GM18507 (cell line): ENCODE measurements at places on chromosomes 6 and 20.

DNA sequence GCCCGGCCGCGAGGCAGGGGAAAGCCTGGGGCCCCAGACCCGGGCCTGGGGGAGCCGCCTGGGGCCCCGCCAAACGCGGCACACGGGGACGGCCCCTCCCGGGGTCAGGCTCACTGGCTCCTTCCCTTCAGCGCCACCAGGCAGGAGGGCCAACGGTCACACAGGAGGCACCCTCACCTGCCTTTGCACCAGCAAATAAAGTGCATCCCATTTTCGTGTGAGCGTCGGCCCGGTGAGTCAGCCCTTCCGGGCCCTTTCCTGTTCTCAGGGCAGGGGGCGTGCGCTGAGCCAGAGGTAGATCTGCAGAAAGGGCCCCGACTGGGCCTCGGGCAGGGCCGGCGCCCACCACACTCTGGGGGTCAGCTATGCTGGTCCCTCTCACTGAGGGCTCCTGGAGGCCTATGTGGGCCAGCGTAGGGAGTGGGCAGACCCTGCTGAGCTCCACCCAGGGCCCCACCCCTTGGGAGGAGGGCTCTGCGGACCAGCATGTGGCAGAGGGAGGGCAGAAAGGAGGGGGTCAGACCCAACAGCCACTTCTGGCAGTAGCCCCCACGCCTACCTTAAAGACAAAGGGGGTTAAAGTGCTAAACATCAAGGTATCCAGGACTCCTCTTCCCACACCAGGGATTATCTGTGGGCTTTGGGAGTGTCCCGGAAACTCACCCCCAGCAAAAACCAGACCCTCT, 931 bp upstream of the UCKL1 start:
- DNase-seq: no peak

GRCh38 chr6:17580518-17581048, 19.5 kb upstream of the FAM8A1 start:
- no peak for DNase-seq

- DNase-seq: no peak
Measured at GRCh38 chr20:24665741-24666191, 196.3 kb downstream of the SYNDIG1 start.

GRCh38 chr6:134123666-134124208, 71.3 kb upstream of the SLC2A12 start:
- no peak for DNase-seq

- no peak for DNase-seq
Measured at GRCh38 chr6:26056583-26057350, 30.5 kb upstream of the HFE start.
